ENCODE measurements at places on chromosomes 16 and 17.
A peak's percentile ranks its signal among the peaks of the same experiment; 100 is the strongest.

- no peak for DNase-seq
Observed at GRCh38 chr17:38746849-38747462, 1.2 kb downstream of the PCGF2 start.

GRCh38 chr16:83402967-83403366, 404.8 kb upstream of the HSBP1 start:
- DNase-seq = peak; percentile 14

GRCh38 chr17:75778861-75779249, 5.8 kb upstream of the UNK start:
- DNase-seq = no peak

GRCh38 chr16:81516478-81517149, 72.0 kb downstream of the CMIP start:
- peak; percentile 80 for DNase-seq

GRCh38 chr17:6676802-6677157, 25.2 kb downstream of the C17orf100 start:
- DNase-seq = no peak

GRCh38 chr17:60392845-60393702, 1.1 kb upstream of the USP32 start:
- peak; percentile 72 for DNase-seq

- peak; percentile 59 for DNase-seq
Observed at GRCh38 chr16:65521633-65522328, 399.9 kb upstream of the CDH11 start.

GRCh38 chr16:68349838-68350410, 39.1 kb downstream of the PRMT7 start:
- DNase-seq = no peak

GRCh38 chr17:76153640-76154039, 12.6 kb upstream of the FOXJ1 start:
- peak; percentile 54 for DNase-seq

GRCh38 chr17:48121923-48122664, 14.5 kb downstream of the SNX11 start:
- no peak for DNase-seq

DNA sequence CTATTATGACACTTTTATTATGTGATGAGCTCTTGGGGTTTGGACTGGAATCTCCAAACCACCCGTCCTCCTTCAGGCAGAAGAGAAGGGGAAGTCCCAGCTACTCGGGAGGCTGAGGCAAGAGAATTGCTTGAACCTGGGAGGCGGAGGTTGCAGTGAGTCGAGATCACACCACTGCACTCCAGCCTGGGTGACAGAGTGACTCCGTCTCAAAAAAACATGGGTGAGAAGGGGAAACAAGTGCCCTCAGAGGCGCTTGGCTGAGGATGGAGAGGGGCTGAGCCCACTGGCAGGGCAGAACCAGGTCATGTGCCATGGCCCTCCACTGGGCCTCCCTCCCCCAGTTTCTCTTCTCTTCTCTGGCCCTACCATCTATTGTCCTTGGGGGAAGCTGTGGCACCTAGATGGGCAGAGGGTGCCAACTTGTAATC, 120.9 kb upstream of the SMURF2 start:
- DNase-seq = no peak

DNA sequence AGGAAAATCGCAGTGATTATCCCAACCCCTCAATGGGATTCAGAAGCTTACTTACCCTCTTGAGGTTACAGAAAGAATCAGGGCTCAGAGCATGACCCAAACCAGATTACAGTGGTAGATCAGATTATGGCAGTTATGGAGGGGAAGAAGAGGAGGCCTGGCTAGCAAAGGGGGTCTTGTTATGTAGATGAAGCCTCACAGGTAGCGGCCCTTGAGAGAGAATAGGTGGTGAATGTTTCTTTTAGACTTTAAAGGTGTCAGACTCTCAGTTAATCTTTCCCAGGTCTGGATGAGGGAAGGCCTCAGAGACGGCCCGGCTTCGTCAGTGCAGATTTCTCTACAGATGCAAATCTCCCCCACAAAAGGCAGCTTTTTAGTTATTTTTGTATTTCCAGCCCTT, 15.6 kb downstream of the RNF112 start:
- DNase-seq = no peak

DNA sequence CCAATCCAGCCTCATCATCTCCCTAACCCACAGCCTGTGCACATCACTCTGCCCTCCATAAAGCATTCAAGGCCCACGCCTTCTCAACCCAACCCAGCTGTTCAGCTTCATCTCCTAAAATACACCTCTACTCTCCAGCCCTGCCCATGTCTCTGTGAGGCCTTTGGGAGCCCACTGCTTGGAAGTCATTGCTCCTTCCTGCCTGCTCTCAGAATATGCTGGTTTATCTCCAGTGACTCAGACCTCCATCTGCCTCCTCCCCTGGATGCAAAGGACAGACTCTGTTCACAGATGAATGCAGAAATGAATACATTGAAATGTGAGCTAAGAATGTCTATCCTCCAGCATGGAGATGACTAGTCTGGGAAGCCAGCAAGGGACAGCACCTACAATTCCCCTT, 19.0 kb downstream of the KCNG4 start:
- peak; percentile 66 for DNase-seq

DNA sequence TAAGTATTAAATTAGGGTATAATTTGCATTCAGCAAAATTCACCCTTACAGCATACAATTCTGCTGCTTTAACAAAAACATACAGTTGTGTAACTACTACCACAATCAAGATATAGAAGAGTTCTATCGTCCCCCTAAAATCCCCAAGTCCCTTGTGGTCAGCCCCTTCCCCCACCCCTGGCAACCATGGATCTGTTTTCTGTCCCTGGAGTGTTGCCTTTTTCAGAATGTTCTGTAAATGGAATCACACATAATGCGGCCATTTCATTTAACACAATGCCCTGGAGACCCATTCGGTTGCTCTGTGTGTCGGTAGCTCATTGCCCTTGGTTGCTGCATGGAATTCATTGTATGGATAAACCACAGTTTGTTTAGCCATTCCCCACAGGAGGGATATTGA, 190.2 kb downstream of the IRX5 start:
- no peak for DNase-seq

DNA sequence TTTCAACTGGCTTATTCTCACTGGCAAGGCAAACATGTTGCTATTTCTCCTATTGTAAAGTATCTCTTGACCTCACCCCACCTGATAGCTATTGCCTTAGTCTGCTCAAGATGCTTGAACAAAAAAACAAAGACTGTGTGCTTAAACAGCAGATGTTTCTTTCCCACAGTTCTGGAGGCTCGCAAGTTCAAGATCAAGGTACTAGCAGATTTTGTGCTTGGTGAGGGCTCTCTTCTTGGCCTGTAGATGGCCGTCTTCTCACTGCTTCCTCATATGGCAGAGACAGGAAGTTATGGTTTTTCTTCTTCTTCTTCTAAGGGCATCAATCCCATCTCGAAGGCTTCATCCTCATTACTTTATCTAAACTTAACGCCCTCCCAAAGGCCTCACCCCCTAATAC, 109.7 kb upstream of the CLEC3A start:
- no peak for DNase-seq

GRCh38 chr16:58119509-58119845, 9.7 kb downstream of the CFAP20 start:
- DNase-seq = no peak

DNA sequence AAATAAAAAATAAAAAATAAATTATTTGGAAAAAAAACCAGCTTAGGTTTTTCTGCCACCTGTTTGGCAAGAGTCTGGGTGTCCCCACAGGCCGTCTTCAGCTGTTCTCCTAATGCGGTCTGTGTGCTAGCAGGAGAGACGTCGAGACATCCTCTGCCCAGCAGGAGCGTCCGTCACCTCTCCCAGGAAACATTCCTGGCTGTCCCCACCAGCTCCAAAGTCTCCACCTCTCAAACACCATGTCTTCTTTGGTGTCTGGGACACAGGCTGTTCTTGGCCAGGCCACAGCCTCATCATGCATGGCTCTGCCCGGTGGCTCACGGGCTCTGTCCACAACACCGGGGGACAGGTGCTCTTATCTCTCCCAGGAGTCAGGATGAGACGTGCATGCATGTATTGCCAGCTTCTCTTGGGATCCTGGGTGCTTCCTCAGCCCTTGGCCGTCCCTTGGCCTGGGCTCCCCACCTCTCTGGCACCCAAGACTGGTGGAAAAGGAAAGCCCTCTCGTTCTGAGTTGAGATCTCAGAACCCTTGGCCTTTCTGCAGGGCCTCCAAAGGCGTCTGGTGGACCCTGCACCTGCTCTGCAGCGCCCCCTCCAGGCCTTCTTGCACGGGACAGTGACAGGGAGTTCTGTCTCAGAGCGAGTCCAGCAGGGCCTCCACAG, 84.9 kb upstream of the CBX4 start:
- DNase-seq = peak; percentile 17

GRCh38 chr17:9410301-9410700, 165.3 kb downstream of the STX8 start:
- no peak for DNase-seq

DNA sequence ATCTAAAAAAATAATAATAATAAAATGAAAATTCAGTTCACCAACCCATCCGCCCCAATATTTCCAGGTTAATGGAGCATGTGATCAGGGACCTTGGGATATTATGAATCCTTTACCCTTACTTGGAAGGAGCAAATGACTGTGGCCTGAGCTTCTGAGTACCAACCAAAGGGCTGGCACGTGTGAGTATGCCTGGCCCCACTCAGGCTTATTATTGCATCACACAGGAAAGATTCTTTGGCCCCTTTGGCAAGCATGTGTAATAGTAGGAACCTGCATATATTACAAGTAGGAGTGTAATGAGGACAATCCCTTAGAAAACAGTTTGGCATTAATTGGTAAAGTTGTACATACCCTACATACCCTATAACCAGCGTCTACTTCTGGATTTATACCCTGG, 7.2 kb upstream of the C17orf78 start:
- DNase-seq = peak; percentile 58

DNA sequence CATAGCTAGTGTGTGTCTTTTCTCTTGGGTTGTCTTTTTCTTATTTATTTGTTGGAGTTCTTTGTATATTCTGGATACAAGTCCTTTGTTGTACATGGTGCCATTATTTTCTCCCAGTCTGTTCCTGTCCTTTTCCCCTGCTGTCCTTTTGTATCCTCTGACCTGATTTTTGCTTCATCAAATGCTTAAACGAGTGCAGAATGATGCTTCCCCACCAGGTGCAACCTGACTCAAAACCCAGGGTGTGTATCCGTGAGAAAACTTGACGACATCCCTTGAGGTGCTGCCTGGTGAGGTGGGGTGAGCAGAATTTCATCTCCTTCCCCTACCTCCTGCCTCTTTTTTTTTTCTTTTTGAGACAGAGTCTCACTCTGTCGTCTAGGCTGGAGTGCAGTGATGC, 88.6 kb downstream of the NTN1 start:
- DNase-seq = no peak

DNA sequence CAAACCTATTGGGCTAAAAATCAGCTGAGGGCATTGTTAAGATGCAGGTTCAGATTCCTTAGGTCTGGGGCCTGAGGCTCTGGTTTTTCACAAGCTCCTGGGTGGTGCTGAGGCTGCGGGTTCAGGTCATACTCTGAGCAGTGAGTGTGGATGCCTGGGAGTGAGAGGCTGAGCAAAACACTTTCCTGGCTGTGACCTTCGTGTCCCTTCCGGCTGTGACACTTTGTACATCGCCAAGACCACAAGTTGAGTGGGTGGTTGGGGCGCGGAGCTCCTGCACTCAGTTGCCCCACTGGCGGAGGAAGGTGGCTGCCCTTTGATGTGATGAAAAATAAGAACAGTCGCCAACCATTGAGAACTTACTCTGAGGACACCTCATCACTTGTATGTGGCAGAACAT, 24.8 kb downstream of the CCR7 start:
- DNase-seq = no peak

DNA sequence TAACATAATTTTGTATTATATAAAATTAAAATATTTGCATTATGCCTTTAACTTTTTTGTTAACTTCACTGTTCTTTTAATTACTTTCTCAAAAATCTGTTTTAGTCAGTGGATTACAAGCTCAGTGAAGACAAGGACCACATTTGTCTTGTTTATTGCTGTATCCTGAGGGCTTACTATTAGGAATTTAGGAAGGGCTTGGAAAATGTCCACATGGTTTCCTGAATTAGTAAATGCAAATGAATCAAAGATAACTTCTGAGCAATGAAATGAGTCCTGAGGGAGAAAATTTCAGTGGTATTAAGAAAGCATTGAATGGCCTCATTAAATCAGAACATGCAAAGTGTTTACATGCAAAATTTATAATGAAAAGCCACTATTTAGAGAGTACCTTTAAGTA, 1293.2 kb upstream of the GOT2 start:
- no peak for DNase-seq

GRCh38 chr16:20867585-20867984, 32.6 kb downstream of the DCUN1D3 start:
- DNase-seq = peak; percentile 71

GRCh38 chr16:17340804-17341203, 130.0 kb downstream of the XYLT1 start:
- DNase-seq = no peak

GRCh38 chr17:49990331-49990730, 4.7 kb downstream of the DLX3 start:
- DNase-seq = no peak

- no peak for DNase-seq
Observed at GRCh38 chr16:59090541-59090940, 356.4 kb upstream of the GOT2 start.

DNA sequence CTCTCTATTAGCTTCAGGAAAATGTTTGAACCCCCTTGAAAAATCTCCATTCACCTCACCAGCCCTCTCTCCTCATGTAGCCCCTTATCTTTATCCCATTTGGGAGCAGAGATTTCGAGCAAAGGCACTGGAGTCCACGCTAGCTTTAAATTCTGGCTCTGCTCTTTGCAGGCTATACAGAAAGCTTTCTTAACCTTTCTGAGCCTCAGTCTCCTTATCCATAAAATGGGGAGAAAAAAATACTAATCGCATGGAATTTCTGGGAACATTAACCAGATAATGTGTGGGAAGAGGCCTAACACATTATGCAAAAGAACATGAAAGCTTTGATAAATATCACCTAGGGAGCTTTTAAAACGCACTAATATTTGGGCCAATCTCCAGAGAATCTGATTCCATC, 476.3 kb upstream of the CDH5 start:
- no peak for DNase-seq

DNA sequence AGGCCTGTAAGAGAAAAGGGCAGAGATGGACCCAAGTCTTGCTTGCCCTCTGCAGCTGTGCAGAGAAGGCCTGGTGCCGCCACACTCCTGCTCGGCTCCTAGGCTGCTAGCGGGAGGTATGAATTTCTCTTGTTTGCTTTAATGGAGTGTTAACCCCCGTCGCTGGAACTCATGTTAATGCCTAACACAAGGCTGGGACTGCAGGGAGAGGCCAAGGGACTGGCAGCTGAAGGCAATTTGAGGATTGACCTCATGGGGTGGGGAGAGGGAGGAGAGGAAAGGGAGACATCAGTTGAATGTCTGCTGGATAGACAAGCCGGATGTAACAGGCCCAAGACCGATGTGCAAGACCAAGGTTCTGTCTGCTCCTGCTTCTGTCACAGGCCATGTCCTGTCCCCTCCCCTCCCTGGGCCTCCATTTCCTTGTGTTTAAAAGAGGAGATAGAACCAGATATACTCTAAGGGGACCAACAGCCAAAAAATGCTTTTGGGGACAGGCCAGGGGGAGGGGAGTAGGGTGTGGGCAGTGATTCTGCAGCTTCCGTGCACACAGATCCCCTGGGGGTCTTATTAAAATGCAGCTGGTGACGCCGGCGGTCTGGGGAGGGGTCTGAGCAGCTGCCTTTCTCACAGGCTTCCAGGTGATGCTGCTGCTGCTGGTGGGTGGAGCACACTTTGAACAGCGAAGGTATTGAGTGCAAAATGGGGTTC, 46.7 kb upstream of the TBX2 start:
- no peak for DNase-seq
